ENCODE measurements at places on chromosomes 7 and 10. TPM values are rescaled to one million over a fixed set of nuclear protein-coding genes. Genes with fewer than 3 reads are reported as not detected.

- DNase-seq, result no peak
Observed at GRCh38 chr7:157228864-157229422, 90.2 kb downstream of the UBE3C start.

- no peak for DNase-seq
Observed at GRCh38 chr10:91104193-91105041, 116.0 kb upstream of the PCGF5 start.

DNA sequence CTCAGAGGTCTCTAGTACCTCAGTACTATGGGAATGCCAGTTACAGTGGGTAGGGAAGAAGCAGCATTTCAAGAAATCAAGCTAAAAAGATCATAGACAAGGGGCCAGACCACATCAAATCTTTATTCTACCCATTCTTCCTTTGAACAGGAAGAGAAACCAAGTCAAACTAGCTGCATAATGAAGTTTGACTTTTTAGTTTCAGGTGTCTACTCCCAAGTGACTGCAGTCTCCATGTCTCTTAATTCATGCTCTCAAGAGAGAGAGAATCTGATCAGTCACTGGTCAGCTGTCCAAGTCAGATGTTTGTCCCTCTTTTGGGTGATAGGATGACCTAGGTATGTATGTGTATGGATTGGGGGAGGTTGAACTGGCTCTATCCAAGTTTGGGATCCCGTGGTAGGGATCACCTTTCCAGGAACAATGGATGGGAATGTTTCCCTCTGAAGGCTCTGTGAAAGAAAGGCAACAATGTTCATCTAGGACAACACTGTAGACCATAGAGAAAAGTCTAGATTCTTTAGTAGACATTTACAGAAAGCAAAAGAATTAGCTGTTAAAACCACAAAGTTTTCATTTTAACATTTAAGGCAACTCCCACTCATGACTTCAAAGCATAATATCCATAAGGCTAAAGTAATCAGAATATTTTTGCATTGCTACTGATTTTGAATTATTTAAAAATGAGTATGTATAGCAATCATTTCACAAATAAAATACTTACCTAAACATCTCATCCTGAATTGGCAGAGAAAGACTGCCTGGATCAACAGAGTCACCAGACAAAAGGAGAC lies 30.1 kb upstream of the PRTFDC1 start:
- no peak for DNase-seq

DNA sequence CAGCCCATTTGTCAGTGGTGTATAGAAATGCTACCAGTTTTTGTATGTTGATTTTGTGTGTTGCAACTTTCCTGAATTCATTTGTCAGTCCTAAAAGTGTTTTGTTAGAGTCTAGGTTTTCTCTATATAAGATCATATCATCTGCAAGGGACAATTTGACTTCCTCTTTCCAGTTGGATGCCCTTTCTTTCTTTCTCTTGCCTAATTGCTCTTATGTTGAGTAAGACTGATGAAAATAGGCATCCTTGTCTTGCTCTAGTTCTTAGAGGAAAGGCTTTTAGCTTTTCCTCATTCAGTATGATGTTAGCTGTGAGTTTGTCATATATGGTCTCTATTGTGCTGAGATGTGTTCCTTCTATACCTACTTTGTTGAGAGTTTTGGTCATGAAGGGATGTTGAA lies 161.7 kb upstream of the TPK1 start:
- DNase-seq, result no peak

DNA sequence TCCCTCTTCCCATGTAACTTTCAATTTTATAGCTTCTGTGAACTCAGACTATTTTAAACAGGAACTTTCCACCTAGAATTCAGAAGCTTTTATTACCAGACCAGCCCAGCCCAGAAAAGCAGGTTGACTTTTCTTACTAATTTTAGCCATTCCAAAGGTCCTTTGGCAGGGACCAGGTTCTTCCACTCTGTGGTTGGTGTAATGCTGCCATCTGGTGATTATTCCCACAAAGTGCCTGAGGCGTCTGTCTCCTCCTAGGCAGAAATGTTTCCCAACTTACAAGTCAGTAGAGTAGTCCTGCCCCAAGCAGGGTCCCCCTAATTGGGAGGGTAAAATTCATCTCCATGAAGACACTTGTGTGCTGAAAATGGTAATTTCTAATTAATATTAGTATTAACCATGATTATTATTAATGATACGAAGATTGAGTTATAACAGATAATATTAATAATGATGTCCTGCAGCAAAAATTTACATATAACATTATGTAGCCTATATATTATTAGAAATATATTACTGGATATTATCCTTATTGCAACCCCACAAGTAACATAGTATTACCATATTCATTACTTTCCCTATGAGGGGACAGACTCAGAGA lies 53.0 kb upstream of the PPP1R17 start:
- no peak for DNase-seq

- DNase-seq, result no peak
Observed at GRCh38 chr7:157656195-157656769, 319.5 kb downstream of the DNAJB6 start.

DNA sequence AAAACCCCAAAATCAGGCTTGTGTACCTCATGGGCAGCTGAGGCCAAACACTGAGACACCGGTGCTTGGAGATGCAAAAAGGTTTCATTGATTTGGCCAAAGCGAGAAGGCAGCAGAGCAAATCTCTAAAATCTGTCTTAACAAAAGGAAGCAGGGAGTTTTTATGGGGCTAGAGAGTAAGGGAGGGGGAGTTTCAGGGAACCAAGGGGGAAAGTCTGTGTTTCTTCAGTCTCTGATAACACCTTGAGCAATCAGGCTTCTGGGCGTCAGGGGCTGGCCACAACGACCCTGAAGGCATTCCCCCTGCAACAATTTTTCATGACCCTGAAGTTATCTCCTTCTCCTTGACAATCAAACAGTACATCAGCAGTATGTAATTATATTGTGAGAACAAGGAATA lies 2.7 kb upstream of the ZNF786 start:
- no peak for DNase-seq

GRCh38 chr7:126937171-126937570 lies 315.6 kb downstream of the GRM8 start:
- no peak for DNase-seq

- no peak for DNase-seq
Observed at GRCh38 chr7:131325179-131325840, 2.4 kb upstream of the MKLN1 start.

DNA sequence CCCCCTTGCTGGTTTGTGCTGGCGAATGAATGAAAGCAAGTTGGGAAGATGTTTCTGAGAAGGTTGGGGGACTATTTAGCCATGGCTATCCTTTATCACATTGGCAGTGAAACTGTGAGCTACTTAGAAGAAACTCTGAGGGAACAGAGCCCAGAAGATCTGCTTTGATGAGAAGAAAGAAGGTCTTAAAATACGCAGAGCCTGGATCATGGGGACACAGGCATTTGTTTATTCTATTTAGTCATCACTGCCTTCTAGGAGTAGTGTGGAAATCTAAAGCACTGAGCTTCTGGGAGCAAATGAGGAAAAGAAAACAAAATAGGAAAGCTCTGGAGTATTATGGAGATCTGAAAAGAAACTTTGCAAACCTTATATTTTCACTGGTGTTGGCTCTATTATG lies 28.5 kb downstream of the CPED1 start:
- DNase-seq, result no peak

GRCh38 chr7:99457650-99458493 lies 8.1 kb downstream of the ATP5MF start:
- no peak for DNase-seq

GRCh38 chr10:124536496-124537050 lies 75.0 kb downstream of the LHPP start:
- DNase-seq, result no peak

- DNase-seq, result no peak
Observed at GRCh38 chr7:105245398-105246114, 143.2 kb downstream of the SRPK2 start.

DNA sequence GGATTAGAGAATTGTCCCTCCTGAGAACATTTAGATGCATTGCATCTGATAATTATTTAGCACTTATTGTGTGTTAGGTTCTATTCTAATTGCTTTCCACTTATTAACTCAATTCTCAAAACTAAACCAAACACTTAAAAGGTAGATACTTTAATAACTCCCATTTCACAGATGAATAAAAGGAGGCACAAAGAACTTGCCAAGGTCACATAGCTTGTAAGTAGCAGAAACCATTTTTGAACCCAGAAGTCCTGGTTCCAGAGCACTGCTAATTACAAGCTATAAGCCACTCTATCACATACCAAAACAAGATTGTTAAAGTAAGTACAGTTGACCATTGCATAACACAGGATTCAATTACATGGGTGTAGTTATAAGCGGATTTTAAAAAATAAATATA lies 164.9 kb downstream of the CPED1 start:
- no peak for DNase-seq

Gene HMX2
- 0.19 TPM for total RNA-seq

Gene LRRC4
- total RNA-seq, result 37.7 TPM

Gene AGR2
- 179 TPM for total RNA-seq

Gene NOS3
- 1.7 TPM for total RNA-seq

Gene ZNF485
- 3.5 TPM for total RNA-seq

Gene SYNPO2L
- total RNA-seq, result not detected

Gene SPRN
- total RNA-seq, result 0.21 TPM

All from type B pancreatic cell (in vitro differentiated cells).